C1 segment of cervical spinal cord (tissue), 14 donors: ENCODE measurements at places on chromosomes 1 and 21.

- no peak for DNase-seq
These were observed 19.4 kb upstream of the GNG5 start for GRCh38 chr1:84525779-84526178.

DNA sequence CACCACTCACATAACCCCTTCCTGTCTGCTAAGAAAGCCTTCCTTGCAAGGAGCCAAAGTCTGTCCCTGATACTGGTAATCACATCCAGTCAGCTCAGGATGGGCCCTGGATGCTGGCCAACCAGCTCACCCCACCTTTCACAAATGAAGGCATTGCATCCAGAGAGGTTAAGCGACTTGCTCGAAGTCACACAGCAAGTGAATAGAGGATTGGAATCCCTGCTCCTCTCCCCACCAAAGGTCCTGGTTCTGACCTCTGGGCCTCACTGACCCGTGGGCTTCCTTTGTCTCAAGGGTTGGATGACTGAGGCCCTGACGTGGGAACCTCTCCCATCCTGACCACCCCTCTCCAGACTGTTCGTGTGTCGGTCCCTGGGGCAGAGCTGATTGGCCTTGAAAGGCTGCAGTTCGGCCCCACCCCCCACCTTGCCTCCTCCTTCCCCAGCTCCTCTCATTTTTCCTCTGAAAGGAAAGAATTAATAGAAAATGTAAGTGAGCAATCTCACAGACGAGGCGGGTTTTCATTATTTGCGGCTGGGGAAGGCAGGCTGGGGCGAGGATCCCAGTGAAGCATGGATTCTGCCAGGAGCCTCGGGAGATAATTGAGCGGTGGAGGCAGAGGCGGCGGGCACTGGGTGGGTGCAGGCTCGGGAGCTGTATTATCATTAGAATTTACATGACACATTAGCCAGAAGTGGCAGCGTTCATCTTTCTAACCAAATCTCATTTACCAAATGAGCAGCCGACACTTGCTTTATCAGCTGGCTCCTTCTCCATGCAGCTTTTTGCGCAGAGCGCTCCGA is 101.5 kb upstream of the CSF3R start:
- no peak for DNase-seq

DNA sequence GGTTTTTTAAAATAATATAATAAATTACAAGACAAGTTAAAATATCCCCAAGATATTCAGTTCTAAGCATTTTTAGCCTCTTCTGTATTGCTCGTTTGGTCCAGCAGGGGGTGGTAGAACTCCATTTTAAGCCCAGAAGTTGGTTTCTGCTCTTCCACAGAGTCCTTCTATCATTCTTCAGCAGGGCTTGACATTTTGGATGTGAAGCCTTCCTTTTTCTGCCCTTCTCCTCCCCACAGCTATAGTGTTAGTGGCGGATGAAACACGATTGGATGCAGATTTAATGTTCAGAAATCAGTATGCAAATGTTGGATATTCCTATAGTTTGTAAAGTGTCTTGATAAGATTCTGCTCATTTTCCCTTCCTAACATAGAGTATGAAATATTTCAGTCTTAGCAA is 1.4 kb downstream of the NCAM2 start:
- DNase-seq: peak; percentile 18

GRCh38 chr1:29845910-29846309 is 609.6 kb downstream of the PTPRU start:
- DNase-seq: no peak

GRCh38 chr1:226980122-226980560 is 40.0 kb downstream of the COQ8A start:
- no peak for DNase-seq

GRCh38 chr1:99749504-99750347 is 16.7 kb downstream of the FRRS1 start:
- no peak for DNase-seq

DNA sequence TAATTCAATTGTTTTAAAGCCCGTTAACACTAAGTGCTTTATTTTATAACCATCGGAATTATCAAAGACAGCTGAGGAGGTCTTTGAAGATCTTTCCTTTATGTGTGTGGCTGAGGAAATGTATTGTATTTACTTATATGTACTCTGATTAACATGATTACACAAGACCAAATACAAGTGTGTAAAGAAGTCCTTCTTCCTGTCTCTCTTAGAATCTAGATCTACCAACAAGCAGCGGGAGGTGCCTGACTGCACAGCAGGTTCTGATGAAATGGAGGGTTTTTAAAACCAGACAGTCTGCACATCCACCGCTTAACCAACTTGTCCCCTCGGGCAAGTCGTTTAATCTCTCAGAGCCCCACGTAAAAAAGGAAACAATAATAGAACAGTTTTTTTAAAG is 240.5 kb upstream of the MAP1LC3C start:
- no peak for DNase-seq

DNA sequence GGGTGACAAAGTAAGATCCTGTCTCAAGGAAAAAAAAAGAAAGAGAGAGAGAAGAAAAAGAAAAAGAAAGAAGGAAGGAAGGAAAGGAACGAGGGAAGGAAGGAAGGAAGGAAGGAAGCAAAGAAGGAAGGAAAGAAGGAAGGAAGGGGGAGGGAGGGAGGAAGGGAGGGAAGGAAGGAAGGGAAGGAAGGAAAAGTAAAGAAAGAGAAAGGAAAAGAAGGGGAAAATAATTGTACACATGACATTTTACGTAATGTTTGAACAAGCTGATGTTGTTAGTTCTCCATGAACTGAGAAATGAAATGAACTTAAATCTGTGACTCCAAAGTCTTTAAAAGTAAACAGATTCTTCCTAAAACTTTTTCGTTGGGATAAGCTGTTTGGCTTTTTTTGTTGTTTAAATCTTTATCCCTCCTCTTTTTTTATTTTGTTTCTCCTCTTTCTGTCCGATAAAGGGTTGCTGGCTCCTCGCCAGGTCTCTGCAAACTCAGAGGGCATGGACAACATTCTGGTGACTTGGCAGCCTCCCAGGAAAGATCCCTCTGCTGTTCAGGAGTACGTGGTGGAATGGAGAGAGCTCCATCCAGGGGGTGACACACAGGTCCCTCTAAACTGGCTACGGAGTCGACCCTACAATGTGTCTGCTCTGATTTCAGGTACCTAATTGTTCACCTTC is 59.8 kb downstream of the IL12RB2 start:
- no peak for DNase-seq

- no peak for DNase-seq
These were observed 10.2 kb downstream of the C1orf216 start for GRCh38 chr1:35708441-35708921.

GRCh38 chr1:229557913-229558414 is 543 bp downstream of the ABCB10 start:
- peak; percentile 49 for DNase-seq

DNA sequence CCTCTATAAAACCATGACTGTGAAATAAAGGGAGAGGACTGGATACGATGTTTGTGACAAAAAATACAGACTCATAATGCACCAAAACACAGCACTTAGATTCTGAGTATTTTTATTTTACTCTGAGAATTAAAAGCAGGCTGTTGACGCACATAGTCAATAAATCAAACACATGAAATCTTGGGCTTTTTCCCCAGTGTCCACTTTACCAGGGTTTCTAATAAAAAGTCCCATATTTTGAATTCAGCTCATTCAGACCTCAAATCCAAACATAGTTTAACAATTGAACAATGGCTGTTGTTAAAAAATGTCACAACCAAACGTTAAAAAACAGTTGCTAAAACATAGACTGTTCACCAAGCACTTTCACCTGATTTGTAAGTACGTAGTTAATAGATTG is 553.4 kb downstream of the LTN1 start:
- DNase-seq: no peak

- no peak for DNase-seq
These were observed 43.6 kb upstream of the ETV3 start for GRCh38 chr1:157181790-157182189.

DNA sequence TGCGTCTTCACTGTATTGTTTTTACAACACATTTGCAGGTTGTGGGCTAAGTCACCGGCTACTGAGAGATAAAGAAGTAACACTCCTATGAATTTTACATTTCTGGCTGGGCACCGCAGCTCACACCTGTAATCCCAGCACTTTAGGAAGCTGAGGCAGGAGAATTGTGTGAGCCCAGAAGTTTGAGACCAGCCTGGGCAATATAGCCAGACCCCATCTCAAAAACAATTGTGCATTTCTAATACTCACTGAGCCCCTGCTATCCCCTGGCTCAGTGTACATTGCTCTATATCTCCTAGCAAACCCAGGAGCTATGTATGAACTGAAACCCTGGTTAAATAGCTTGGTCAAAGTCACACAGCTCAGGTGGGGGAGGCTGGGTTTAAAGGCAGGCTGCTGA is 108.7 kb downstream of the ZNF281 start:
- DNase-seq: no peak

DNA sequence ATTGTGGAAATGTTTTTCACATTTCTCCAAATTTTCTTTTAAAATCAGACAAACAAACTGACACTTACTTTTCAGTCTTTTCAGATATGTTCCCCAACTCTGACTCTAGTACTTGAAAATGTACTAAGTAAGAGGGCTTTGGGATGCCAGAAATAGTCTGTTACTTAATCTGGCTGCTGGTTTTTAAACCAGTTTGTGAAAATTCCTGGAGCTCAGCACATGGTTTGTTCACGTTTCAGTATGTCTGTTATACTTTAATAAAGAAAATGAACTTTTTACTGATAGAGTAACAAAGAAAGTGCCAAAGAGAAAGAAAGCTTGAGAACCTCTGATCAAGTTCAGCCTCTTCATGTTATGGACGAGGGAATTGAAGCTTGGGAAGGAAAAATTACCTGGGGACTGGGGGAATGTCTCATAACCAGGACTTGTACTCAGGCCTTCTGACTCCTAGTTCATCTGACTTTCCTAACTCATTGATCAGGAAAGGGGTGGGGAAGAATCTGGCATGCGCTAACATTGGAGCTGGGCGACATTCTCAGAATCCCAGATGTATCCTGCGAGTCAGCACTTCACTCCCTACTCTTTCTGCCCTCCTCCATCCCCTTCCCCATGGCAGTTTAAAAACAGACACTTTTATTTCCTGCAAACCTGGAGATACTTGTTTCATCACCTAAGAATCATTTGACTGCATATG is 30.8 kb upstream of the DNAJC6 start:
- no peak for DNase-seq

- DNase-seq: no peak
These were observed 52.8 kb downstream of the FMO4 start for GRCh38 chr1:171366816-171367215.

DNA sequence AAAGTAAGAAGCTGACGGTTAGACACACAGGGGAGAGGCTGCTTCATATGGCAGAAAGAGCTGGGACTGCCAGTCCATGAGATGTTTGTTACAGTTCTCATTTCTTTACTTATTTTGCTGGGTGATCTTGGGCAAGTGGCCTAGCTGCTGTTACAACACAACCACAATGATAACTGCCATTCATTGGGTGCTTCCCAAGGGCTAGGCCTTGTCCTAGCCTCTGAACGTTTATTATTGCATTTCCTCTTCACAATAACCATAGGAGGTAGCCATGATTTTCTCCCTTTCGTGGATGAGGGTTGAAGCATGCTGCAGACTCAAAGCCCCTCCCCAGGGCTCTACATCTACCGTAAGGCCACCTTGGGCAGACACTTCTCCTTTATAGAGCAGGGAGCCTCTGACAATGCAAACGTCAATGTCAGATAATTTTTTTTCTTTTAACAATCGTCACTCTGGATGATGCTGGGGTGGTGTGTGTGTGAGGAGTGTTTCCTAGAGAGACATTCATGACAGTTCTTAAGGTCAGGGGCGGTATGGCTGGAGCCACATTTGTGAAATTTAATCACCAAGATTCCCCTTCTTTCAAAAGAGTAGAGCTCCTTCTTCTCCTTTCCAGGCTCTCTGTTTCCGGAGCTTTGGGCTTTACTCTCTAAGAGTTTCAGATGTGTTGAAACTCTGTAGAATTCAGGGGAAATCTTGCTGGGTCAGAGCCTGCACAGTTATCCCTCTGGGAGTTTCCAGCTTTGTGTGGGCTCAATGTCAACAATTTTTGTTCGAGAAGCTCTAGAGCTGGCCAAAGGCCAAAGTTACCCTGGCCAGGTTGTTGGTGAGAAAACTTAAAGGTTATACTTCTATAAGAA is 138.5 kb upstream of the SGIP1 start:
- DNase-seq: no peak
